BE2C (cell line): ENCODE measurements at places on chromosomes 3 and 15.
A peak's percentile ranks its signal among the peaks of the same experiment; 100 is the strongest.

DNA sequence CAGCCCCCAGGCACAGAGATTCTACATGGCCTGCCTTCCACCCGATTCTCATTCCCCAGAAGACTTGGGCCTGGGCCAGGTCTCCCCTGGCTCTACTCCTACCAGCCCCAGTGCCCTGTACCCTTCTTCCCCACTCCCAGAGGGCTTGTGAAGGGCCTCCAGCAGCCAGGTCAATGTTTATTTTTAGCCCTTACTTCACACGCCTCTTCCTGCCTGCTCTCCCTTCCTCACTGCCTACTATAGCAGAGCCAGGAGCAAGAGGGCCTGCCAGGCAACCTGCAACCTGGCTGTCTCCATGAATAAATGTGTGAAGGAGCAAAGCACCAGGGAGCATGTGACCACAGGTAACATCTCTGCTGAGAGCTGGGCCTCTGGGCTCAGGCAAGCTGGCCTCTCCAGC is 26.4 kb upstream of the APEH start:
- DNase-seq = no peak

GRCh38 chr3:176951144-176951543 is 246.1 kb downstream of the TBL1XR1 start:
- DNase-seq = no peak

DNA sequence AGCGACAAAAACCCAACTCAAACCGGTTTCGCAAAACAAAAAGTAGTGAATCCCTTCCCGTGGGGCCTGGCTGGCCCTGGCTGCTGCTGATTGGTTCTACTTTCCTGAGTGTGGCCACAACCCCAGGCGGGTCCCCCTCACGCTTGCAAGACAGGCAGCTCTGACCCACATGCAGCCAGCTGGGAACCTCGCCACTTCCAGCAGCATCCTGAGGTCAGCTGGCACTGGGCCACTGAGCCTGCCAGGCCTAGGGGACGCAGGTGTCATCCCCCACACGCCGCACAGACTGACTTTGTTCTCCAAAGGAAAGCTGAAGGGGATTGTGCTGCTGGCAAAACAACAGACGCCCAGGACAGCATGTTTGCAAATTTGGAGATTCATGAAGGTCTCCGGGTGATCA is 111.1 kb downstream of the TPRA1 start:
- peak; percentile 75 for DNase-seq

DNA sequence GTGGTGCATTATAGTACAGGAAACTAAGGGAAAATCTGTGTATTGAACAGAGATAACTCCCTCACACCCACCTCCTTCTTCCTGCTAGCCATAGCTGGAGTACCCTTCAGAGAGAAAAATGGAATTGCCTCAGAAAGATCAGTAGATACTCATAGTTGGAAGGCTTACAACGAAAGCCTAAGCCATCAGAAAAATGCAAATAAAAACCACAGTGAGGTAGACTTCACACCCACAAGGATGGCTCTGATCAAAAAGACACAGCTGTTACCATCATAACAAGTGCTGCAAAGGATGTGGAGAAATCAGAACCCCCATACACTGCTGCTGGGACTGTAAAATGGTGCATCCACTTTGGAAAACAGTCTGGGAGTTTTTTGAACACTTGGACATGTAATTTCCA is 7.4 kb upstream of the DLG1 start:
- no peak for DNase-seq

GRCh38 chr3:157280786-157281185 is 120.8 kb upstream of the CCNL1 start:
- DNase-seq = no peak

- DNase-seq = no peak
Measured at GRCh38 chr3:145243875-145244274, 917.1 kb downstream of the PLOD2 start.

- DNase-seq = no peak
Measured at GRCh38 chr3:183883291-183884096, 1.2 kb downstream of the PARL start.

- DNase-seq = no peak
Measured at GRCh38 chr3:25120665-25121064, 307.4 kb upstream of the RARB start.

- peak; percentile 24 for DNase-seq
Measured at GRCh38 chr3:127077505-127078064, 94.7 kb downstream of the PLXNA1 start.

DNA sequence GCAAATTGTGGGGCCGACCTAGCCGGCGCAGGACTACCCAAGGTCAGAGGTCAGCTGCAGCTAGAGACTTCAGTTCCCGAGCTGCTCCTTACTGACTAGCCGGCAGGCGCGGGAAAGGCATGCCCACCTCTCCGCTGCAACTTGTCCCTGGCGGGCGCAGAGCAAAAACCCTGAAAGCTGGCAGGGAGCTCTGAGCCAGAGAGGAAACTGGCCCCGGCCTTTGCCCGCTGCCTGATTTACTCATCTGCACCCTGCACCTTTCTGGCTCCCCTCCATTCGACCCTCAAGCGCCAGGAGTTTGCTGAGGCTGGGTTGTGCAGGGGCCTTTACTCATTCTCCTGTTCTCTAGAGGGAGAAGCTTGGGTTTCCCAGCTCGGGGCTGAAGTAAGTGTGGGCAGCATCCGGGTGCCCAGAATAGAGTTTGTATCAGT is 1.5 kb downstream of the ZIC4 start:
- DNase-seq = no peak

GRCh38 chr3:160583451-160583850 is 18.1 kb upstream of the KPNA4 start:
- no peak for DNase-seq

DNA sequence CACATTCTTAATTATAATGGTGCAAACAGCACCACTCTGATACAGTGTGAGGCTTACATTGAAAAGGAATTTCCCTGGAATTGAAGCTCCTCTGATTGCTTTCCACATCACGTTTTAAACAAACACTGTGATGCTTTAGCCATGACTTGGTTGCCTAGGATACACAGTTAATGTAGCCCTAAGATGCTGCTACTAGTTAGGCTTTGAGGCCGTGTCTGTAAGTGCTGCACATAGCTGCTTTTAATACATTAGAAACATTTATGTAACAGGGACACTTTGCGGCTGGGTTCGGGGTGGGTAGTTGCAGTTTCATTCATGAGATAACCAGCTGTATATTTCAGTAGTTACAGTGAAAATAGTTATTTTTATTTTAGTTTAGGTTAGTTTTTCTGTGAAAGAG is 334.7 kb downstream of the NLGN1 start:
- no peak for DNase-seq

- DNase-seq = no peak
Measured at GRCh38 chr15:90315278-90315982, 36.7 kb upstream of the ZNF774 start.

DNA sequence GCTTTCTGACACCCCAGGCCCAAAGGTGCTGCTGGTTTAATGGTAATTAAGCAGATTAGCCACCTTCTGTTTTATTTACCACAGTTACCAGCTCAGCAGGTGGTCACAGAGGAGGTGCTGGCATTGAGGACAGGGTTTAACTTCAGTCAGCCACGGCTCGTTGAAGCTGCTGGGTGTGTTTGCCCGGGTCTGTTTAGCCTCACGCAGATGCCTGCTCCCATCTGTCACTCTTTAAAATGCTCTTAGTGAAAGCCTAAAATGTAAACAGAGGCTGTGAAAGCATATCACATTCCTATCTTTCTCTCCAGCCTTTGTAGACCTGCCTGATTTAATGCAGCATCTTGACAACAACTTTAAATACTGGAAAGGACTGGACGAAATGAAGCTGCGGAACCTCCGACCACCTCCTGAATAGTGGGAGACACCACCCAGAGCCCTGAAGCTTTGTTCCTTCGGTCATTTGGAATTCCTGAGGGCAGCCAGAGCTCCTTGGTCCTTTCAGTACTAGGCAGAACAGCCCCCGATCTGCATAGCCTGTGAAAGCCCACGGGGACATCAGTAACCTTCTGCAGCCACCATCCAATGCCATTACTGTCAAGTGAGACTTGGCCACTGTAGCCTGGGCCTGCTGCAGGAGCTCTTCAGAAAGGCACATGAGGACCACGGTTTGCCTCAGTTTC is 156.0 kb downstream of the PDE8A start:
- no peak for DNase-seq

DNA sequence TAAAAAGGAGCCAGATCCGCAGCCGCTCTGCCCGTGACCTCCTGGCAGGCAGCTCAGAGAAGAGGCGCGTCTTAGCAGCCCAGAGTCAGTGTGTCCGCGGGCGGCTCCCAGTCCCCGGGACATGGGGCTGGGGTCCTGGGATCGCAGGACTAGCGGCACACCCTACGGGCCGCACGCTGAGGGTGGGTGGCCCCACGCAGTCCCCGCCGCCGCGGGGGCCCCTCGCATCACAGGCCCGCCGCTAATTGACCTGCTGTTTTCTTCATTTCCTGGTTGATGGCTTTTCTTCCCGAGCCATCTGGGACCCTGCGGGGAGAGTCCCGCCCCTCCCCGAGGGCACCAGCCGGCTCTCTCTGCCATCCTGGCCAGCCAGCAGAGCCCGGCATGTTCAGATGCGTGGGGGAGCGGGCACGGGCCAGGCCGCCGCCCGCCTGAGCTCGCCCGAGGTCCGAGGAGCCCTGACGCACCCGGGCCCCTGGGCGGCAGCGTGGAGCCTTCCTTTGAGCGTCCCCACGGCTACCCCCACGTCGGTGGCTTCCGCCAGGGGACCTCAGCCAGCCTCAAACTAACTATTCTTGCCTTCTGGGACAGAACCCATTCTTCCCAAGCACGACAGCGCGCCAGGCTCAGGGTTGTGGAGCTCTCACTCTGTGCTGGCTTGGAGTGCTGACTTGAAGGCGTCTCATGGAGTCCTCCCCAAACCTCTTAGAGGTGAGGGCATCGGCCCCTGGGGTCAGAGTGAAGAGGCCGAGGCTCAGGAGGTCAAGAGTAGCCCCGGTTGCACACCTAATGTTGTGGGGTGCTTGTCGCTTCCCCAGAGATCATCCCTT is 34.6 kb upstream of the CACNA2D3 start:
- peak; percentile 59 for DNase-seq

GRCh38 chr3:47813551-47814177 is 10.7 kb downstream of the DHX30 start:
- DNase-seq = no peak

DNA sequence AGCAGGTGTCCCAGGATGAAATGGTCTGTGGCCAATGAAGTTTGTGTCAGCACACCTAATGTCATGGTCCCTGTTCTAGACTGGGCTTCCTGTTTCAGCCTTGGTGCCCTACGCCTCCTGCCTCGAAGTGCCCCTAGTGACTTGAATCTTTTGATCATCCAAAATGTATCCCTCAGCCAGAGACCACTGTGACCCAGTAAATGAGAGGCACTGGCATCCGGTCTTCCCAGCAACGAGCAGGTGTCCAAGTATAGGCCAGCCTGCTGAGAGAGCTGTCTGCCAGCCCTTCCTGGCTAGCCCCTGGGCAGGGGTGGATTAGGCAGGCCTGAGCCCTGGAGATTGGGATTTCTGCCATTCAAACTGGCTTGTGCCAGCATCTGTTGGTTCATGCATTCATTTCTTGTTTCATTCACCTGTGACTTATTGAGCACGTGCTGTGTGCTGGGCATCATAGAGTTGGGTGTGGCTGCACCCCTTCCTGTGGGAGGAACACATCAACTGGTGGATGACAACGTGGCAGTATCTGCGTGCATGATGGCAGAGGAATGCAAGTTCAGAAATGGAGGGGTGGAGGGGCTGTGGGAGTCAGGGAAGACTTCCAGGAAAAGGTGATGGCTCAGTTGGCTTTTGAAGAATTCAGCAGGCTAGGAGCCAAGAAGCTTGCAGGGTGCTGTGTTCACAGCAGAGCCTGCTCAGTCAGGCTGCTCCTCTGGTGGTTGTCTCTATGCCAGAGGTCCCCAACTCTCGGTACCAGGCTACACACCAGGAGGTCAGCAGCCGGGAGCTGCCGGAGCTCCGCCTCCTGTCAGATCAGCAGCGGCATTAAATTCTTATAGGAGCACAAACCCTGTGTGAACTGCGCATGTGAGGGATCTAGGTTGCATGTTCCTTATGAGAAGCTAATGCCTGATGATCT is 21.6 kb downstream of the ESYT3 start:
- DNase-seq = no peak

DNA sequence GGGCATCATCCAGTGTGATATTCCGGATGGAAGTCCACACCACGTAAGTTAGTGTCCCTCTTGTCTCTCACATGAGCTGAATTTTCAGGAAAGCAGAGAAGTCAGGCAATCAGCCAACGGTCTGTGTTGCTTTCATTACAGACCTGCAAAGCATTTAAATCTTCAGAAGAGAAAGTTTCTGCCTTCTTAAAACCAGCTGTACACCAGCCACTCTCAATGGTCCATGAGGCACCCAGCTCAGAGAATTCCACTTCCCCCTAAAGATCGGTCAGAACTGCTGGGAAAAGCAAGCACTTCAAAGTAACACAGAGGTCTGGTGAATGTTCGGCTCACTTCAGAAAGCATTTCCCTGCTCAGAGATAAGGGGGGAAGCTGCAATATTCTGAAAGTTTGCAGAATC is 903.7 kb downstream of the EPHA3 start:
- DNase-seq = no peak

- no peak for DNase-seq
Measured at GRCh38 chr3:150844484-150844883, 60.8 kb downstream of the MINDY4B start.

- DNase-seq = no peak
Measured at GRCh38 chr3:113979916-113980315, 32.1 kb downstream of the ZDHHC23 start.

GRCh38 chr3:140505213-140505612 is 172.7 kb upstream of the TRIM42 start:
- peak; percentile 61 for DNase-seq

DNA sequence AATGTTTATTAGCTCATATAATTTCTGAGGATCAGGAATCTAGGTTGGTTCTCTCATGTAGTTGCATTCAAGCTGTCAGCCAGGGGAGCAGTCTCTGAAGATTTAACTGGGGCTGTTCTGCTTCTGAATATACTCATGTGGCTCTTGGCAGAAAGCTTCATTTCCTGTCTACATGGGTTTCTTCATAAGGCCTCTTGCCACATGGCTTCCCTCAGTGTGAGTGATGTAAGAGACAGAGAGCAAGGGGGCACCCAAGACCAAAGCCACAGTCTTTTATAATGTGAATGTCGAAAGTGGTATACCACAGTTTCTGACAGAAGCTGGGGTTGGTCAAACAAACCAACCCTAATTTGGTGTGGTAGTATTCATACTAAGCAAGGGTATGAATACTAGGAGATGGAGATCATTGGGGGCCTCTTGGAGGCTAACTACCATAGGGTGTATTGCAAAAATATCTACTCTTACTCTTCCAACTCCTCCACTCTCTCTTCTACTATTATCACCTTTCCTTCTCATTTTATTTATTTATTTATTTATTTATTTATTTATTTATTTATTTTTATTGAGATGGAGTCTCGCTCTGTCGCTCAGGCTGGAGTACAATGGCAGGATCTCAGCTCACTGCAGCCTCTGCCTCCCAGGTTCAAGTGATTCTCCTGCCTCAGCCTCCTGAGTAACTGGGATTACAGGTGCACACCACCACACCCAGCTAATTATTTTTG is 123.8 kb downstream of the B3GALNT1 start:
- DNase-seq = no peak

DNA sequence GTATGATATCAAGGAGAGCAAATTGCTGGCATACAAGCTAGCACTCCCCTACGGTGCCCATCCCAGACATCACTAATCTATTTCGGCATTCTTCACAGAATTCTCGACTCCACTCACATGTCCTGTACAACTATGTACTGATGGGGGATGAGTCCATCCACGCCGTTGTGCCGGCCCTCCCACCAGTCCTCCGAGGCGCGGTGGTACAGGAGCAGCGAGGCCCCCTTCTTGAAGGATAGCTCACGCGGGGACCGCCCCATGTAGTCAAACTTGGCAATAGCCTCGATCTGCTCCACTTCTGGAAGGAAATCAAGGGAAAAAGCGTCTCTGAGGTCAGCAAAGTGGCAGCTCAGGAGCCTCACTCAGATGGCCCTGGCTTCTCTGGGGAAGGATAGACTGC is 31.0 kb upstream of the RAD18 start:
- DNase-seq = no peak

- no peak for DNase-seq
Measured at GRCh38 chr3:130971208-130971607, 55.4 kb downstream of the ASTE1 start.
